ENCODE measurements at places on chromosomes 2 and 18.

DNA sequence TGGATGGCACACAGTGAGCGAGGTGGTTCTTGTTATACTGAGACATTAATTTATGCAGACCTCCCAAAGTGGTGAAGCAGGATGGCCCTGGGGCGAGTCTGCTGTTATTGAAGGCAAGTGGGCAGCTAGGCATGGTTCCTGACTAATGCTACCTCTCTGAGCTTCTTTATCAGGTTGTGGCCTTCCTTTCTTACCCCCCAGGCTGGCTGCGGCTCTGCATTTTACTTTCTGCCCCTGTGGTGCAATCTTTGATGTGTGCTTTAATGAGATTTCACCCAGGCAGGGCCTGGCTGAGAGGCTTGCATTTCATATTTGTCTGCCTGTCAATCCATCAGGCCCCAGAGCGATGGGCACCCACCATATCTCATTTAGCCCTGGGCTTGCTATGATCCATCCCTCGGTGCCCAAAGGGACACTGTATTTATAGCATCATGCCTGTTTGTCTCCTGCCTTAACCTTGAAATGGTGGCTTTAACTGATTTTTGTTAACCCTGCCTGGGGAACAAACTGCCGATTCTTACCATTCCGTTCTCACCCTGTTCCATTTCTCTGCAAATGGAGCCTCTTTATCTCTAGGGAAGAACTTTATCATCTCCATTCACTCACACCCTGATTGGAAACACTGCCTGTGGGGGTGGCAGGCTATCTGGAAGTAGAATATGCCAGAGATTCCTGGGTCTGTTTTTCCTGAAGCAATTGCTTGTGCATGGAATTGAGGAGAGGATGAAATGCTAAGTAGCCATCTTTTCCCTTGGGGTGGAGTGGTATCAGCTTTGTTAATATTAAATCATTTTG is 316.2 kb upstream of the THSD7B start:
- no peak for DNase-seq

GRCh38 chr2:129212299-129212958 is 767.0 kb upstream of the RAB6C start:
- no peak for DNase-seq

- DNase-seq = no peak
These were observed 158.2 kb upstream of the CRIM1 start for GRCh38 chr2:36197181-36197971.

DNA sequence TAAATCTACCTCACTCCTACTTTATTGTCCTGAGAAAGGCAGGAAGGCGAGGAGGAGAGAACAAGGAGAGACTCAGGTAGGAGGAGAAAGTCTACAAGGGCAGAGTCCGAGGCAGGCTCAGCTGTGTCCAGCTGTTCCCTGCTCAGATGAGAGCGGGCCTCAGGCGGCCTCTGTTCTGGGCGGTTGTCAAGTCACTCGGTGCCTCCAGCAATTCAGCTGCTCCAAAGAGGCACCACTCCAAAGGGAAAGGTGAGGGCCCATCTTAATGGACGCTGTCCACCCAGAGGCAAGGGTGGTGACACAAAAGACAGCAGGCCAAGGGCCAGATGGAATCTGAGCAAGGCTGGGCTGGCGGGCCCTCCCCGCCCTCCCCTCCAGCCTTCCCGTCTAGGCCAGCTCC is 101.4 kb upstream of the EPAS1 start:
- no peak for DNase-seq

DNA sequence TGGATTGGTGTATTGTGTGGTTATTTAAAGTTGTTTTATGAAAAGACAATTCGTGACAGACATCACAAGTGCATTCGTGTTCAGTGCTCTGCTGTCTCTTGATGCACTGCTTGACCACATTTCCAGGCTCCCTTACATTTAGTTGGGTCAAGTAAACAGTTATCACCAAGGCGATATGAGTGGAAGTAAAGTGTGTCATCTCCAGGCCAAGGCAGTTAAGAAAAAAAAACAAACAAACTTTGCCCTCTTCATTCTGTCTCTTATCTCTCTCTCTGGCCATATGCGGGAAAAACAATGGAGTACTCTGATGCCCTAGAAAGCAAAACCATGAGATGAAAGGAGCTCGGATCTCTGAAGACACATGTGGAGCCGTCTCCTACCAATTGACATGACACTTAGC is 131.1 kb downstream of the DSEL start:
- no peak for DNase-seq

DNA sequence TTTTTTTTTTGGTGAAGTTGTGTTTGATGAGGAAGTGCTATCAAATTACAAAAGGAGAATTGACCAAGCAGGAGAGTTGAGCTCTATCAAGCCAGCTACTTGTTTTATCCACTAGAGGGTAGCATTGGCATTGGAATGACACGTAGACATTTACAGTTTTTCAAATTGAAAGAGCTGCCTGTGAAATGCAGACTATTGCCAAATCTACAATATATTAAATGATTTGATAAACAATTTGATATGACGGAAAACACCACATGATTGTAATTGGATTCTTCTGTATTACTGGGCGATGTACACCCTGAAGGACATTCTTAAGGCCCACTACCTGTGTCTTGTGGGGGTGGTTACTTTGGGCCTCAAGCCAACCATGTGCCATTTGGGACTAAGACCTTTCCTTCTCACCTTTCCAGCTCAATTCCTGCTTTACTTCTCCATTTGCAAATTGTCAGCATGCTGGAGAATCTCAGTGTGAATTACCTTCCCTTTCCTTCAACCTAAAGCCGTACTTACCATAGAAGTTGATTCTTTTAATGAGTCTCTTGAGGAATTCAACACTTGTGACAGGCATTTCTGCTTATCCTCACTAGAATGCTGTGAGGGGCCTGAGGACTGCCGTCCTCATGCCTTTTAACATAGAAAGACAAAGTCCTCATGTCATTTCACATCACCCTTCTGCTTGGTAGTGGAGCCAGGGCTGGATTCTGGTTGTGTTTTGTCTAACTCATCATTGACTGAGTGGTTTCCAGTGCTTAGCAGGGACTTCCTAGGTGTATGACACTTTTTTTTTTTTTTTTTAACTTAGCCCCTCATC is 134.8 kb upstream of the THUMPD2 start:
- DNase-seq = peak; percentile 44

DNA sequence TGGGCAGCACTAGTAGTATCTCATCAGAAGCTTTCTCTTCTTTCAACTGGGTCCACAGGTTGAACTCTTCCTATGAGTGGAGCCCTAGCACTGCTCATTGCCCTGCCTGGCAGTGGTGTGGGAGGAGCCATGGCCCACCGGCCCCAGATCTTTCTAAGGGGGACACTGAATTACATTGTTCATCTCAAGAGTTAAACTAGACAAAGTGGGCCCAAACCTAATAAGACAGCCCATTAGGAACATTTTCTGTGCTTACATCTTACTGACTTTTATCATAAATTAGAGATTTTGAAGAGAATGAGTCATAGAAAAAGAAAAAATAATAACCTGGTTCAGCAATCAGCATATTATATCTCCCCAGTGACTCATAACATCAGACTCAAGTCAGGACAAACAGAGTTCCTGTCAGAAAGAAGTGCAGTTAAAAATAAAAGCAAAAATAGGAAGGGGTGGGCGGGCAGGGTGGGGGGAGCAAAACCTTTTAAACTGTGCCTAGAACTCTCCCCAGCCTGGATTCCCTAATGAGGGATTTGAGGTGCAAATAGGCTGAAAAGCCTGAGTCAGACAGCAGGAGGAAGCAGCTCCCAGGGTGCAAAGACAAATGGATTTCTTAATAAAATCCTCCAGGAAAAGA is 161.6 kb upstream of the TRIB2 start:
- DNase-seq = no peak
